ENCODE measurements at places on chromosomes 12 and 14.

- DNase-seq, result no peak
Observed at GRCh38 chr14:102927878-102928411, 5.5 kb downstream of the AMN start.

DNA sequence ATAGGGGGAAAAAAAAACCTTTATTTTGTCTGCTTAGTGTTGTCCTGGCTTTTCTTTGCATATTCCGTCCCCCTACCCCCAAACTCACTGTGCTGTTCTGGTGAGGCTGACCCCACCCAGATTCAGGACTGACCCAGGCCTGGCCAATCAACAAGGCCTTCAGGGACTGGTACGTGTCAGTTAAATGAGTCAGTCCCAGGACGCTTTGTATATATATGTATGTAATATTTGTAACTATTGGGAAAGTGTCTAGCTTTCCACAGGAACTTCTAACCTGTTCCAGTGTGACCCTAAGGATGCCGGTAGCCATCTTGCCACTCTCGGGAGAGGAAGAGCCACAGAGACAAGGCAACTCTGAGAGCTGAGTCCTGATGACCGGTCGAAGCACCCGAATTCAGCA is 107.4 kb downstream of the VCPKMT start:
- DNase-seq, result no peak

- peak; percentile 14 for DNase-seq
Observed at GRCh38 chr12:45543887-45544286, 185.6 kb upstream of the ARID2 start.

DNA sequence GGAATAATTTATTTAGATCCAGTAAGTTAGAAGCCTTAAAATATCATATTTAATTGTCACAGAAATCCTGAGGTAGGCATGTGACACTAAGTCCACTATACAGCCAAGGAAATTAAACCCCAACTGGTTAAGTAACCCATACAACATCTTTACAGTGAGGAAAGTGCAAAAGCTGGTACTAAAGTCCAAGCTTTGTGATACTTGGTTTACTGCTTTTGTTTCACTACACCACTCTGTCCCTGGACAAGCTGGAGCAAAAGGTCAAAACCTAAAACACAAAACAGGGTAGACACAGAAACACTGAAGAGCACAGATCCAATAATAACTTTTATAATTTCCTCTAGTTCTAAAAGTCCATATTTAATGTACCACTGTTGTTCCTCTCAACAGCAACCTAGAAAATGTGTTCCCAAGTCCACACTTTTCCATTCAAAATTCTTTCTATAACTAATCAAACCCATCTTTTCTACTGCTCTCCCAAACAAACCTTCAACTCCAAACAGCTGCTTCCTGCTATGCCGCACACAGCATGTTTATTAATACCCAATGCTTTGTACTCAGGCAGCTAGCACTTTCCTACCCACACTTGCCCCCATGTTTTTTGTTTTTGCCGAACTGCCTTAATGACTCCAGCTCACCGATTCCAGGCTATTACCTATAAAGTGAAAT is 90.9 kb downstream of the MED13L start:
- no peak for DNase-seq

GRCh38 chr14:30445011-30445793 is 113.8 kb upstream of the G2E3 start:
- no peak for DNase-seq

DNA sequence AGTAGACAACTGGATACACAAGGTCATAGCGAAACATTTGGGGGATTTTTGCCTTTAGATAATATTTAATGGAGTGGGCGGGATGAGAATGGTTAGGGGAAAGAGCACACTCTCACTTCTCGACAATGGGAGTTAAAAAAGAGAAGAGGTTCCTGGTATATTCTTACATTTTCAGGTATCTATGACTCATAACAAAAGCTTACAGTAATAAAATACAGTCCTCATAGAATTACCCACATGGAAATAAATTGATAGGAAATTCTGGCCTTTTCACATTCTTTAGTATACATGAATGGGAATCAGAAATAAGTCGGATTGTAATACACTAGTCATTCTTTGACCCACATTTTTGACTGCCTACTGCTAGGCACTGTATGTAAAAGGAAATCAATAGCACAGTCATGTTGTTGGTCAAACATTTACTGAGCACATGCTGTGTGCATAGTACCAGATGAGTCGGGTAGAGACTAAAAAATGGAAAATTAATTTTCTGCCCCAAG is 8.2 kb upstream of the CRADD start:
- no peak for DNase-seq

GRCh38 chr14:31827325-31827724 is 249.8 kb upstream of the ARHGAP5 start:
- DNase-seq, result no peak

GRCh38 chr12:27517961-27518665 is 5.9 kb upstream of the PPFIBP1 start:
- no peak for DNase-seq

- no peak for DNase-seq
Observed at GRCh38 chr14:52241087-52241793, 26.3 kb upstream of the PTGDR start.

GRCh38 chr12:3833670-3834310 is 39.4 kb downstream of the PARP11 start:
- DNase-seq, result no peak

DNA sequence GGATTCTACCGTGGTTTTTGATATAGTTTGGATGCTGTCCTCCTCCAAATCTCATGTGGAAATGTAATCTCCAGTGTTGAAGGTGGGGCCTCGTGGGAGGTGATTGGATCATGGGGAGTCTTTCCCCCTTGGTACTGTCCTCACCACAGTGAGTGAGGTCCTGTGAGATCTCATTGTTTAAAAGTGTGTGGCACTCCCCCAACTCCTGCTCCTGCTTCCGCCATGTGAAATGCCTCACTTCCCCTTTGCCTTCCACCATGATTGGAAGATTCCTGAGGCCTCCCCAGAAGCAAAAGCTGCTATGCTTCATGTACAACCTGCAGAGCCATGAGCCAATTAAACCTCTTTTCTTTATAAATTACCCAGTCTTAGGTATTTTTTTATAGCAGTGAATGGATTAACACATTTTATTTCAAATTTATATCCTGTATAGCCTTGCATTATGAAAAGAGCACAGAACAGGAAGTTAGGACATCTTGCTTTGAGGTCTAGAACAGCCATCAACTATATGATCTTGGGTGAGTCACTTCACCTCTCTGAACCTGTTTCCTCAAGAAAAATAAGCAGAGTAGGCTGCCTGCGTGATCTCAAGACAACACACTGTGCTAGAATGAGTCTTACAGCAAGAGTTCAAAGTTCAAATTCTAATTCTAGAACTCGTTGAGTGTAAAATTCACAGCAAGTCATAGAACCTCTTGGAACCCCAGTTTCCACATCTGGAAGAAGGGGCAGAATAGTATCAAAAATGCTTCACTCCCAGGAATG is 160.9 kb upstream of the EEA1 start:
- DNase-seq, result no peak
